Fibroblast of villous mesenchyme (primary cell): ENCODE measurements at places on chromosomes 6 and 20.

- peak; percentile 70 for DNase-seq
Measured at GRCh38 chr6:28943557-28944411, 20.0 kb upstream of the TRIM27 start.

GRCh38 chr6:138424004-138424904 is 20.2 kb downstream of the HEBP2 start:
- no peak for DNase-seq

DNA sequence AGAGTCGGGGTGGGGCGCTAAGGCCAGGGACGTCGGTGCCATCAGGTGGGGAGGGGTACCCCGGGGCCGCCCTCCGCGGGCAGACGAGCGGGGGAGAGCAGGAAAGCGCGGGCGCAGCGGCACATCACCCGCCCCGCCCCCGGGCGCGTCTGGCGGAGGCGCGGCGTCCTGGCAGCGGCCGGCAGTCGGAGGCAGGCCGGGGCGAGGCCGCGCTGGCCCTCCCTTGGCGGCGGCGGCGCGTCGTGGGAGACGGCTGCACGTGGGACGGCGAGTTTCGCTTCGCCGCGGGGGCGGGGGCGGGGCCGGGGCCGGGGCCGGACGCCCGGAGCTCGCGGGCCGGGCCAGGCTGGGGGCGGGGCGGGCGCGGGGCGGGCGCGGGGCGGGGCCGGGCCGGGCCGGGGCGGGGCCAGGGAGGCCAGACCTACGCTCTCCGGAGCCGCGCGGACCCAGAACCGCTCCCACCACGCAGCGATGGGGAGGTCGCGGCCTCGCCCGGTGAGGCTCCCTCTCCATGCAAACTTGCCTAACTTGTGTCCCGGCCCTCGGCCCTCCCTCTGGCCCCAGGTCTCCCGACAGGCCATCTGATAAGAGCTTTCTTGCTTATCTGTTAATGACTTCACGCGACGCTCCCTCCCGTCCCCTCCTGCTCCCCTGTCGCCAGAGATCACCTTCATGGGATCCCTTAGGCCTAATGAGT is 12.5 kb downstream of the ITPR3 start:
- DNase-seq, result peak; percentile 67

- no peak for DNase-seq
Measured at GRCh38 chr6:72595812-72596211, 26.1 kb upstream of the KCNQ5 start.

DNA sequence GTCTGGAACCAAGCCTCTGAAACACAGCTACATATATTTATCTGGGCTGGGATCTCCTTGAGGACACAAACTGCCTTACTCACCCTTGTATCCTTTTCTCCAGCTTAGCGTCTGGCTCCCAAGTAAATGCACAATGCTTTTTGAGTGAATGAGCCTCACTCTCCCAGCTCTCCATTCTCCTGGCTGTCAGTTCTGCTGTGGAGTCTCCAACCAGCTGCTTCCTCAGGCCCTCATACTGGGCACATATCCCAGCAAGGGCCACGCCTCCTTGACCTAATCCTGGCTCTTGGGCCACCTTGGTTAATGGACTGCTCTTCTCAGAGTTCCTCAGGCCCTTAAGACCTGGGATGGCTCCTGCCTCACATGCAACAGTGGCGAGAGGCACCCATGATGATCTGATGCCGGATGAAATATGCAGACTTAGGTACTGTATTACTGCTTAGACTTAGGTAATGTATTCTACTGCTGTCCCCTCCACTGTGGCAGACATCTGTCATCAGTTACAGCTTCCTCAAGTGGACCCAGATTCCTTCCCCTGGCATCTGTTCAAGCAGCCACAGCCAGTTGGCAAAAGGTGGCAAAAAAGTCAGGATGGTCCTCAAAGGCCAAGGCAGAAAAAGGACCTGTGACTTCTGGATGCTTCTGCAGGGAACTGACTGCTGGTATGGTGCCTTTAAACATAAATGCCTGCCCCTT is 16.5 kb downstream of the SNHG17 start:
- peak; percentile 26 for DNase-seq

GRCh38 chr6:41370488-41371111 is 35.2 kb downstream of the NCR2 start:
- DNase-seq, result no peak

GRCh38 chr6:22079783-22080182 is 217.1 kb downstream of the PRL start:
- DNase-seq, result peak; percentile 33

- DNase-seq, result peak; percentile 65
Measured at GRCh38 chr6:30686009-30686907, at the start of gene PPP1R18. Gene PPP1R18 (minus strand): TSS chr6:30686645. CDS start chr6:30686018, 627 bp downstream.

DNA sequence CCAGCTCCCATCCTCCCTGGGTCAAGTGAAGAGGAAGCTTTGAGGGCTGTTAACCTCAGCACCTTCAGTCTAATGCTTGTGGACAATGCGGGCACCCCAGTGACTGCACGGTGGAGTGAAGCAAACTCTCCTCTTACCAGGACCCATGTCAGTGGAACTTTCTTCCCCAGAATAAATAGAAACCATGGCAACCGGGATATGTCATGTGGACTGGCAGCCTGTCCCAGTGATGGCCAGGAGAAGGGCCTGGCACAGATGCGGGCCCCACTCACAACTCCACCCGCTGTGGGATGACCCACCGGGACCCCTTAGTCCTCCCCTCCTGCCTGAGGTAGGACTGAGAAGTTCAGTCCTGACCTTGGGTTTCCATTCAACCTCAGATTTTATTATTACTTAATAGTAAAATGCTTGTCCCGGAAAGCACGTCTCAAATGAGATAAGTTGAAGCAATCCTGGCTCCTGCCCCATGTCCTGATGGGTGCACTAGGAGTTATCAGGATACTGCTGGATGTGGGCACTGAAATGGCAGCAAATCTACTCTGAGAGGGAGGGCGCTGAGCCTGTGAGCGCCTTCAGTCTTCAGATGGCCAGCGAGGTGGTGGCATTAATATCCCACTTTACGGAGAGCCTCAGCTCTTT is 23.5 kb downstream of the TOX2 start:
- DNase-seq, result no peak

DNA sequence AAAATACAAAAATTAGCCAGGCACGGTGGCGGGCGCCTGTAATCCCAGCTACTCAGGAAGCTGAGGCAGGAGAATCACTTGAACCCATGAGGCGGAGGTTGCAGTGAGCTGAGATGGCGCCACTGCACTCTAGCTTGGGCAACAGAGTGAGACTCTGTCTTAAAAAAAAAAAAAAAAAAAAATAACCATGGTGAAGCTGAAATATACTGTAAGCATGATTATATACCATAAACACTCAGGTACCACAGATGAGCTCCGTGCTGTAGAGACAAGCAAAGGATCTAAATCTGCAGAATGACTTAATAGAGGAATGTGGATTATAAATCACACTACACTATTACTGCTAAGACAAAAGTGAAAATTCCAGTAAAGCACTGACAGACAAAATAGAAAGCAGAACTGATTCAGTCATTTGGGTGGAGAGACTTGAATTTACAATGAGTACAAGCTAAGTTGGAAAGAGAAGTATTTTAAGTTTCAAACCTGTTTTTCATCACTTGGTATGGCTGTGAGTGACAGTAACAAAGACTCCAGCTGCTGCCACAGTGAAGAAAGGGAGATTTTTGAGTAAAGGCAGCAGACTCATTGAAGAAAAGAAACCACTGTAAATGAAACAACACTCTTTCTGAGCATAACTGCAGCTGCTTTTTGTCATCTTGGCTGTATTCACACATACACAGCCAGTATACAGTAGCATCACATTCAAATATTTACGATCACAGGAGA is 322.1 kb downstream of the RNGTT start:
- peak; percentile 15 for DNase-seq

GRCh38 chr6:30841644-30842504 is 42.4 kb upstream of the DDR1 start:
- peak; percentile 99 for DNase-seq

GRCh38 chr6:16450821-16451220 is 212.4 kb downstream of the GMPR start:
- DNase-seq, result no peak

DNA sequence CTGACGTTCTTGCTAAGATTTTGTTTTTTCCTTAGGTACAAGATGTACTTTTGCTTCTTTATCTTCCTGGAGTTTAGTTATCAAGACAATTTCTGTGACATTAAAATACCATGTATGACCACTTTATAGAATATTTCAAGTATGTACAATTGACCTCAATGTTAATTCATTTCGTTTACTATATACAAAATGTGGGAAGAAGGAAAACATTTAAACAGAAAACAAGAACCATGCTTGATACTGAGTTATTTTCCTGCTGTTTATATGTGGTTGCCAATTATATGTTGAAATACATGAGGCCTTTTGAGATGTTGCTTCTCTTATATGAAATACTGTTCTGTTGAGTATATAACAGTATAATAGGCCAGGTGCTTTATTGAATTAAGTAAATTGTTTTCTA is 184.3 kb downstream of the JARID2 start:
- peak; percentile 78 for DNase-seq

DNA sequence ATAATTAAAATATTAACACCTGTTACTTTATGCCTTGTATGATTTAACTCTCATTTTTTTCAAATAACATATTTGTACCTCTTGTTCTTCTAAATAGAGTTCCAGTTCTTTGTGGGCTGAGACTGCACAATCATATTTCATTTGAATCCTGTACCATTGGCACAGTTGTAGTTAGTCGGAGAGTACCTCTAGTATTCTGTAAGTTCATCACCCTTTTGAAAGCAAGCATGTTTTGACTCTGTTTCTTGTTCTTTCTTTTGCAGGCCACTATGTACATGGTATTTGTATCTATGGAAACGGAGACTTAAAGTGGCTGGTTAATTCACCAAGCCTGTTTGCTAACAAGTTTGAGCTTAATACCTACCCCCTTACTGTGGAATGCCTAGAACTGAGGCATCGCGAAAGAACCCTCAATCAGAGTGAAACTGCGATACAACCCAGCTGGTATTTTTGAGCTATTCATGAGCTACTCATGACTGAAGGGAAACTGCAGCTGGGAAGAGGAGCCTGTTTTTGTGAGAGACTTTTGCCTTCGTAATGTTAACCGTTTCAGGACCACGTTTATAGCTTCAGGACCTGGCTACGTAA is 68.2 kb downstream of the C6orf52 start:
- DNase-seq, result no peak

- DNase-seq, result no peak
Measured at GRCh38 chr6:20673458-20673857, 139.2 kb downstream of the CDKAL1 start.

- DNase-seq, result no peak
Measured at GRCh38 chr20:57614490-57615444, 5.5 kb downstream of the ZBP1 start.

DNA sequence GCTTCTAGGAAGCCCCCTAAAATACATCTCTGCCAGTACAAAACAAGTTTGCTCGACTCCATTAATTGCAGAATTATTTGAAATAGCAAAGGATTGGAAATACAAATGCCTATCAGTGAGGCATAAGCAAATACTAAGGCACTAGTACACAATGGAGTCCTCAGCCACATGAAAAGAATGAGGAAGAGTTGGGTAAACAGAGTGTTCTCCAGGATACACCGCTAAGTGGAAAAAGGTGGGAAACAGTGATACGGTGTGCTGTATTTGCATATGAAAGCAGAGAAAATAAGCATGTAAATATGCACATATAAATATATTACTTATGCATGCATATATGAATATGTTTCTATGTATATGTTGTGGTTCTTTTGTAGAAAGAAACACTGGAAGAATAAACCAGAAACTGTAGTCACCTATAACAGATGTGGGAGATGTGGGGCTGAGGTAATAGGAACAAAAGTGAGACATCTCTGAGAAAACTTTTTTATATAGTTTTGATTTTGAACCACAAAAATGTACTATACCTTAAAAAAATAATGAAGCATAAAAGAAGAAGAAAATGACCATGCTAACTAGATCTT is 143.4 kb upstream of the MYLIP start:
- DNase-seq, result no peak

- no peak for DNase-seq
Measured at GRCh38 chr20:32626859-32627636, 41.9 kb upstream of the NOL4L start.

DNA sequence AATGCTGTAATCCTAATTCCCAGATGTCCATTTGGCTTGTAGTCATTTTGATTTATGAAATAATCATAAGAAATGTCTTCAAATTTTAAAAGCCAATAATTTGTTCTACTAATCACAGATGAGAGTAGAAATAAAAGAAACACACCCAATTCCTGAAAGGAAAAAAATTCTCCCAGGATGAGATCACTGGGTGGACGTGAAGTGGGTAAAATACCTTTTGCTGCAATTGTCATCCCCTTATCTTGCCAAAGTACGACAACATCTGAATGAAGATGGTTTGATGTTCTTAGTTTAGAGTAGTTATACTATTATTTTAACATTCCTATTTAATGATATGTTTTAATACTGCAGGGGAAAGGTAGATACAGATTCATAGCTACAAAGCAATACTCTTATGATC is 33.7 kb downstream of the MTHFD1L start:
- DNase-seq, result no peak

- no peak for DNase-seq
Measured at GRCh38 chr6:56934876-56935275, 20.0 kb upstream of the BEND6 start.

- DNase-seq, result peak; percentile 89
Measured at GRCh38 chr20:19889011-19889953, 127.9 kb upstream of the NAA20 start.

DNA sequence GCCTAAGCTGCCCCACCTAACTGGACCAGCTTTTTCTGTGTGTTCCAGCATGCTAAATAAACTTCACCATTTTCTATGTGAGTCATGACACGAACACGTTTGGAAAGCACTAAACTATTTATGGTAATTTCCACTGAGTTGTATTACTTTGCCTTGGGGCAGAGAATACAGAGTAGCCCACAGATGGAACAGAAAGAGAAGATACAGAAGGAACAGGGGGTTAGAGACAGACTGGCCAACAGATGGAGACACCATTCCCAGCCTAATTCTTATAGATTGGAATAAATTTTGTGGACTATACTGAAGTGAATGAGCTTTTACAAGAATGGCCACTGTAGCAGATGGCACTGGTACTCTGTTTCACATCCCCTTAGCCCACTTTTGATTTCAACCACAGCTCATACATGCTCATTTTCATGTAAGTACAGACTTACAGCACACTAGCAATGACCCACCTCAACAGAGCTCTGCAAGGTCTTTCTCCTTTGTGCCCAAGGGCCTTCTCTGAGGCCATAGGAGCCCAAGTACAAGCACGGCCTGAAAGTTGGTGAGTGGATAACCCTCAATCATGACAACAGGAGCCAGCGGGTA is 13.1 kb upstream of the NT5DC1 start:
- DNase-seq, result peak; percentile 69
